ENCODE measurements at places on chromosomes 2 and 18.

GRCh38 chr2:128311216-128311754 is 7.4 kb downstream of the HS6ST1 start:
- DNase-seq = no peak

- DNase-seq = no peak
Measured at GRCh38 chr18:26417190-26417589, 131.2 kb downstream of the KCTD1 start.

GRCh38 chr2:187689372-187689771 is 135.1 kb upstream of the TFPI start:
- DNase-seq = no peak

- DNase-seq = no peak
Measured at GRCh38 chr2:74927621-74928020, 30.8 kb upstream of the POLE4 start.

GRCh38 chr2:52794581-52794980 is 973.0 kb upstream of the CHAC2 start:
- DNase-seq = no peak

- DNase-seq = no peak
Measured at GRCh38 chr2:178731300-178731699, 75.9 kb downstream of the TTN start.

GRCh38 chr2:97745474-97746174 is 32.2 kb downstream of the ZAP70 start:
- DNase-seq = peak; percentile 64

DNA sequence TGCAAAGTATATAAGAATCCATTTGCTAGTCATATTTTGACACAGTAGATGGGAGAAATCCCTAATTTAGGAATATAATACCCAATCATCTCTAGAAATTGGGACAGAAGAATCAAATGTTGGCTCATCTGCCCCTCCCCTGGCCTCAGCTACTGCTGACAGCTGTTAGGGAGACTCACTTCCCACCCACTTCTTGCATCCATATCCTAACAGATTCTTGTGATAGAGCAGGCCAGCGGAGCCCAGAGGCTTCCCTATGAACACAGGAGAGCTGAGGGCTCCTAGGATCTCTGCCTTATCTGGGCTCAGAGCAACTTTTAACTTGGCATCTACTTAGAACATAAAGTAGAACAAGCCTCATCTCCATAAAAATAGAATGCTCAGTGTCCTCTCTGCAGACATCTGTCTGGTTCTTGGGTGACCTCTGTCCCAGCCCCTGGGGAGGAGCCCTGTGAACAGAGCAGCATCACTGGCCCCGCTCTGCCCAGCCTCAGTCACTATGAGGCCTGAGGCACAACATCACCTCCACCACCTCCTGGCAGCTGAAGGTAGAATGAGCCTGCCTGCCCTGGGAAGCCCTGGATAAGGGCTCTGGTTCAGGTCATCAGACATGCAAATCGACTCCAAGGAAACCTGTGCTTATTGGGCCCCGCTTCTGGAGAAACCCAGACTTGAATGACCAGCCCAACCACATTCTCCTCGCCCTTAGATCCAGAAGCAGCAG is 229.7 kb downstream of the ANKRD36B start:
- DNase-seq = no peak

DNA sequence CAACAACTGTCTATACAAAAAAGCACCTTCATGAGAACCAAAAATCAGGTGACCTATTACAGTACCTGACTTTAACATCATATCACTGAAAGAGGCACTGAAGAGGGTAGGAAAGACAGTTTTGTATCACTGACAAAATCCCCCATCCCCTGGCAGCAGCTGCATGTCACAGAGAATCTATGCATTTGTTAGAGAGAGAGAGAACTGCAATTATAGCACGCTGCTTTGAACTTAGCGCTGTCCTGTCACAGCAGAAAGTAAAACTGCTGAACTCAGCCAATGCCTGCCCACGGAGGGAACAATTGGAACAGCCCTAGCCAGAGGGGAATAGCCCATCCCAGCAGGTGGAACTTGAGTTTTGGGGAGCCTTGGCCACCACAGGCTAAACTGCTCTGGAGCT is 75.1 kb upstream of the NOL4 start:
- DNase-seq = no peak

GRCh38 chr2:204770735-204771134 is 225.5 kb downstream of the PARD3B start:
- DNase-seq = no peak
